ENCODE measurements at places on chromosomes 6 and 20.

GRCh38 chr6:113411011-113411410, 446.1 kb upstream of the MARCKS start:
- DNase-seq = no peak

GRCh38 chr6:152348116-152348515, 289.0 kb downstream of the SYNE1 start:
- DNase-seq = no peak

GRCh38 chr20:53819973-53820451, 226.4 kb upstream of the ZNF217 start:
- no peak for DNase-seq

DNA sequence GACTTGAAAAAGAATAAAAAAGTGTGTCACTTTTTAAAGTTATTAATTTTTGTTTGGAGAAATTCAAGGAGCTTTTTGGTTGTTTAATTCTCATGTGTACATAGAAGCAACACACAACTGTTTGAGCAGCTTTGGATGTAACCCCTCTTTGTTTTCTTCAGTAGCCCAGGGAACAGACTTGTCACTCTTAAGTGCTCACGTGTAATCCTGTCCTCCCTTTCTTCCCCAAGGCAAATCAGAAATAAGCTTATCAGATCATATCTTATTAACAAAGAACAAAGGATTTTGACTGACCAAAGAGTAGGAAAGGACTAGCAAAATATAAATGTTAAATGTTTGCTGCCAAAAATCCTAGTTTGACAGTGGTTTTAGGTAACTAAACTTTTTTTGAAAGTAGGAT, 7.3 kb upstream of the FLRT3 start:
- DNase-seq = no peak

DNA sequence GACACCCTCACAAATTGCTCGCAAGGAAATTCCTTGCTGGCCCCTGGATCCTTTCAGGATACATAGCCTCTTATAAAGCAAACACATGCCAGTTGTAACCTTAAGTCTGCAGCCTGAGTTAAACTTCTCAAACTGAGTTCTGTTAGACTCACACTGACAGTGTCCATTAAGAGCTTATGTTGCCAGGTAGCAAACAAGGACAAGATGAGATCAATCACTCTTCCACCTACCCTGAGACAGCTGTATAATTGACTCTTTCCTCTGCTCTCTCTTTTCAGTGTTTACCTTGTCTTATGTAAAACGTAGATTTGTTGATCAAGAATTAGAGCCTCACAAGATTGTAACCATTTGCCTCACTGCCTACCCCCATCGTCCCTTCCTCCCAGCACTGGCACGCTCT, 359.8 kb downstream of the EPM2A start:
- no peak for DNase-seq

All from left forelimb (tissue), 1 donor.